ENCODE measurements at places on chromosomes 12 and 14.

DNA sequence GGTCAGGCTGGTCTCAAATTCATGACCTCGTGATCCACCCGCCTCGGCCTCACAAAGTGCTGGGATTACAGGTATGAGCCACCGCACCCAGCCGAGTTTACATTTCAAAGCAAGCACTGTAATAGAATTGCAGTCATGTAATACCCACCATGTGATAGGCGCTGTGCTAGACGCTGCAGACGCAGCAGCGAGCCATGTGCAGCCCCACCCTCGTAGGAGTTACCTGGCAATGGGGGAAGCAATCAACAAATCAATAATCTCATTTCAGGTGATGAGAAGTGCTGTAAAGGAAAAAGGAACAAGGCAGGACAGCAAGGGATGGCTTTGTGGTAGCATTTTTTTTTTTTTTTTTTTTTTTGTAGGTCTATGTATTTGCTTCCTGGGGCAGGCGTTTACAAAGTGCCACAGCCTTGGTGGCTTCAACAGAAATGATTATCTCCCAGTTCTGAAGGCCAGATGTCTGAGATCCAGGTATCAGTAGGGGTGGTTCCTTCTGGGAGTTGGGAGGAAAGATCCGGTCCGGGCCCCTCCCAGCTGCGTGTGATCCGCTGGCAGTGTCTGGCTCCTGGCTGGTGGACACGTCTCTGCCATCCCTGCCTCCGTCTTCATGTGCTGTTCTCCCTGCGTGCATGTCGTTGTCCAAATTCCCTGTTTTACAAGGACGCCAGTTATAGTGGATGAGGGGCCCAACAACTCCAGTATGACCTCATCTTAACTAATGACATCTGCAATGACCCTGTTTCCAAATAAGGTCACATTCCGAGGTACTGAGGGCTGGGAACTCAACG, 72.8 kb downstream of the TNFAIP2 start:
- no peak for DNase-seq

DNA sequence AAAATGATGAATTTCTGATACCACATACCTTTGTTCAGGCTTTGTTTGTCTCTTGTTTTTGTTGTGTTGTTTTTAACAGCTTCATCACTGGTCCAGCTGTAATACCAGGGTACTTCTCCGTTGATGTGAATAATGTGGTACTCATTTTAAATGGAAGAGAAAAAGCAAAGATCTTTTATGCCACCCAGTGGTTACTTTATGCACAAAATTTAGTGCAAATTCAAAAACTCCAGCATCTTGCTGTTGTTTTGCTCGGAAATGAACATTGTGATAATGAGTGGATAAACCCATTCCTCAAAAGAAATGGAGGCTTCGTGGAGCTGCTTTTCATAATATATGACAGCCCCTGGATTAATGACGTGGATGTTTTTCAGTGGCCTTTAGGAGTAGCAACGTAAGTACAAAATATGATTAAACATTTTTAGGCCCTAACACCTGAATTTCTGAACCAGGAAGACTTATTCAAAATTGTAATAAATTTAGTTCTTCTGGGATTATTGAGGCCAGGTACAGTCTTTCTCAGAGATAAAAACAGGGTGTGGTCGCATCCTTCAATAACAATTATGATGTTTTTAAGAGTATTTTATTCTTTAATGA, 22.4 kb downstream of the RXYLT1 start:
- DNase-seq: no peak

DNA sequence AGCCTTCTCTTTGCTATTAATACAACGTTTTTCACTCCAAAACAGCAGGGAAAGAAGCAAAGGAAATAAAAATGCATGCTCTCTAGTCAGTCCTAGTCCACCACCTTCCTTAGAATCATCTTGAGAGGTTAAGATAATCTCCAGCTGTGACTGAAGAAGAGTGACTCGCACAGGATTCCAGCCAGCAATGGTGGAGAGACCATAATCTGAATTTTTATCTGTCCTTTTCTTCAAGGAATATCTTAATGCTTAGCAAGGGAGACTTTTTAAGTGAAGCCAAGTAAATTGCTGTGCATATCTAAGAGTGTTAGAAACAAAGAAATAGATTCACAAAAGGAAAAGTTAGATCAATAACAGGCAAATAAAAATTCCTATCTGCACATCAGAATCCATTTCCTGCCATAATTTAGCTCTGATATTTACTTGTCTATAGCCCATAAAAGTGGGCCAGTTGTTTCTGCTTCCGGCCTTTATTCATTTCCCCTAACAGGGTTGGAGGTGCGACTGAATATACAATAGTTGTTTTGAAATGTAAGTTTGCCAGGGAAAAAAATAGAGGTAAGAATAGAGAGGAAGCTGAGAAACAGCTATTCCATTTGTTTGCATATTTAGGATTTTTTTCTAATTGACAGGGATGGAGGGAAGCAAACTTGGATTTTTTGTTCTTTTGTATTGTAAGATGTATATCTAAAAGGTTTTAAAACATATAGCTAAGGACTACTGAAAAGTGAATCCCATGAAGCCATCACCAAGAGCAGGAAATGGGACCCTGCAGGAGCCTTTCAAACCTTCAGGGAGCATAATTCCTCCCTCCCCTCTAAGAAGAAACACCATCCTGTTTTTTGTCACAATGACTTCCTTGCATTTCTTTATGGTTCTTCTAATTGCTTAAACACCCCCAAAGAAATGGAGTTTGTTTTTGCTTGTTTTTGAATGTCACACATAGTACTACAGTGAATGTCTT, 154.0 kb downstream of the ITPR2 start:
- DNase-seq: no peak

- no peak for DNase-seq
Observed at GRCh38 chr12:121893961-121894460, 5.4 kb downstream of the PSMD9 start.

DNA sequence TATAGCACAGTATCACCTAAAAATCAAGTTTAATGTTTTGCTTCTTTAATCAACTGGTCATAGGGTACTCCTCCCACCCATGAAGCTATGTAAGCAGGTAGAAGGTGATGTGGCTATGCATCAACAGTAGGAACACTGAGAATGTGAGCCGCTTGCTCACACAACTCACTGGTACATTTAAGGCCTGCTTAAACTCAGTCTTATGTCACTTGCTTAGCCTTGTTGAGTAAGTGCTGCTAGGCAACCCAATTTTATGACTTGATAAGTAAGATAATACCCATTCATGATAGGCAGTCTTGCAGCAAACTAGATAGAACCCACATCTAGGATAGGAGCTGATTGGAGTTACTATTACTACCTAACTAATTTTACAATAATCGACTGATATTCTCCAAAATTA, 70.0 kb upstream of the BMP4 start:
- DNase-seq: no peak

- no peak for DNase-seq
Observed at GRCh38 chr14:33375196-33375595, 436.5 kb downstream of the NPAS3 start.

DNA sequence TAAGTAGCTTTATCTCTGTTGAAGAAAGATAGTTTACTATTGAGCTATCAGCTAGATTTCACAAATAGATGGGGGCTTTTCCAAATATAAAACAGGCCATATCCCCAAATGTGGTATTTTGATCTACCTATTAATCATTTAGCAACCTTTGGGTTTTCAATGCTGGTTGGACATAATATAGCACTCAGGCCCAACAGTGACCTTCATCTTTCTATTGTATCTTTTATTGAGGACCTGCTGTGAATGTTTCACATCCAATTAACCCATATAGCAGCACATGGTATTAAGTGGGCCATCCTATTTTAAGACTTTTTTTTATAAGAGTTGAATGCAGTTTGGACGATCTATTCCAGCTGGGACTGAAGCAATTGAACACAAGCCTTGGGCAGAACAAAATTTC, 10.0 kb upstream of the NR1H4 start:
- no peak for DNase-seq

- no peak for DNase-seq
Observed at GRCh38 chr12:46958599-46959290, 120.7 kb upstream of the PCED1B start.

- no peak for DNase-seq
Observed at GRCh38 chr12:34604631-34605509, 582.6 kb downstream of the ALG10 start.

- no peak for DNase-seq
Observed at GRCh38 chr14:71237556-71237955, 330.3 kb downstream of the PCNX1 start.

DNA sequence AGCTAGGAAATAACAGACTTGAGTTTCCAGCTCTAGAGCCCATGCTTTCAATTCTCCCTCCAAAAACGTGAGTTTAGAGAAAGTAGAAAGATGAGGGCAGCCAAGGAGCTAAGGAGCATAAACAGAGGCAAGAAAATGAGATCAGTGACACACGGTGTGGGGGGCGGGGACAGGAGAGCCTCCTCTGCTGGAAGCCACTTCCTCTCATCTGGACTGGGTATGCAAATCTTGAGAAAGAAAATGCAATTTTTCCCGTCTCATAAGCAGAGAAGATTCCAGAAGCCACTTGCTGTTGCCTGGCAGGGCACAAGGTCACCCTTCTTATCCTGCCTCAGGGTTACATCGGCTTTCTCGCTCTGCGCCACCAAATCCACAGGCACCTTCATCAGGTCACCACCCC, 6.0 kb downstream of the OR10P1 start:
- DNase-seq: no peak

DNA sequence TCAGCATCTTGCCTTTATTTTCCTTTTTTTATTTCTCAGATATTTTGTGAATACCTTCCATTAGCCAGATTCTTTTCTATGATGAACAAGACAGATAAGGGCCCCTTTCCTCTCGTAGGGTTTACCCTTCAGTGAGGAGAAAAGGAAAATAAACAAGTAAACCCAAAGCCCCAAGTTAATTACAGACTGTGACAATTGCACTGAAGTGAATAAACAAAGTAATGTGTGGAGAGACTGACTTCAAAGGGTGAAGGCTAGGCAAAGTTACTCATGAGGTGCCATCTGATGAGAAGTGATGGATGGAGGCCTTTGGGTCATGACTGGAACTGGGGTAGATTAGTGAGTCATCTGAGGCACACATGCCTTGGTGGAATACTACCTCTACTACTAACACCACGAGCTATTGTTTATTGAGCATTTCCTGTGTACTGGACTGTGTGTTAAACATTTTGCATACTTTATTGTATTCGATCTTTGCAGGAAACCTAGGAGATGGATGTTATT, 143.4 kb upstream of the PRICKLE1 start:
- DNase-seq: no peak

GRCh38 chr12:64170024-64170423, 52.1 kb downstream of the KICS2 start:
- no peak for DNase-seq

DNA sequence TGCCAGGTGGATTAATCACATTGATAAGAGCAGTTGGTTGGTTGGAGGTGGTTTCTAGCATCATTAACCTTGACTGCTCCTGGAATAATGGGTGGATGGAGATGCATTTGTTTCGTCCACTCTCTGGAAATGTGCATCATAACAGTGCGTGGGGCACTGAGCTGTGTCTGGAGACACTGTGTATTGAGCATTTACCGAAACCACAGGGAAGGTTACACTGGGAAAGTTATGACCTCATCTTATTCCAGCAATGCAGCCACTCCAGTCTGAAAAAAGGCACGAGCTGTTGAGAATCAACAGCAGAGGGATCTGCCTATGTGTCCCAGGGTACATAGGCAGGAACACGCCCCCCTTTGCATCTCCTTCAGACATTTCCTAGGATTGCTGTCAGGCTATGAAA, 27.2 kb downstream of the RNFT2 start:
- DNase-seq: no peak

- no peak for DNase-seq
Observed at GRCh38 chr14:24339284-24340151, at the start of gene RIPK3. Gene RIPK3 (minus strand): TSS chr14:24339991. CDS start chr14:24339826, 165 bp downstream.

GRCh38 chr14:90454041-90455000, 57.5 kb downstream of the CALM1 start:
- DNase-seq: no peak

GRCh38 chr12:52280796-52281560, 6.5 kb downstream of the KRT86 start:
- no peak for DNase-seq

DNA sequence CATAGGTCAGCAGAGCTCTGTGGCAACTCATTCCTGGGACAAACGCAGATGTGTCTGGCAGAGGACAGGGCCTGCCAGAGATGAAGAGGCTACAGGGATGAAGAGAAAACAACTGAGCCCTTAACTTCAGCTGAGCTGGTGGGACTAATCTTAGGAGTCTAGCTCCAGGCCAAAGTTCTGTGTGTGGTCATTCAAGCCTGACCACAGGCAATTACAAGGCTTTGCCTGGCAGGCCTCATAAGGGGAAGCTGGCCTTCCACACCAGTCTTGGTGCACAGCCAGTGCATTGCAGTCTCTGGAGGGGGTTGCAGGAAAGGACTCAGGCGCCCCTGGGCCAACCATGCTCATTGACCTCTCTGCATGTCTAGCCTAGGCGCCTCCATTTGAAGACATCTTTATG, 127.6 kb upstream of the DAAM1 start:
- DNase-seq: no peak

GRCh38 chr14:33404054-33404453, 465.4 kb downstream of the NPAS3 start:
- DNase-seq: no peak

- DNase-seq: no peak
Observed at GRCh38 chr12:31612819-31613218, 21.9 kb upstream of the DENND5B start.

GRCh38 chr12:13436696-13437391, 240.3 kb downstream of the EMP1 start:
- DNase-seq: no peak

GRCh38 chr14:95313707-95314106, 6.0 kb downstream of the CLMN start:
- DNase-seq: no peak

GRCh38 chr12:27824126-27824842, 44.2 kb upstream of the MANSC4 start:
- DNase-seq: no peak

GRCh38 chr12:17640615-17641014, 449.4 kb downstream of the RERGL start:
- DNase-seq: no peak

DNA sequence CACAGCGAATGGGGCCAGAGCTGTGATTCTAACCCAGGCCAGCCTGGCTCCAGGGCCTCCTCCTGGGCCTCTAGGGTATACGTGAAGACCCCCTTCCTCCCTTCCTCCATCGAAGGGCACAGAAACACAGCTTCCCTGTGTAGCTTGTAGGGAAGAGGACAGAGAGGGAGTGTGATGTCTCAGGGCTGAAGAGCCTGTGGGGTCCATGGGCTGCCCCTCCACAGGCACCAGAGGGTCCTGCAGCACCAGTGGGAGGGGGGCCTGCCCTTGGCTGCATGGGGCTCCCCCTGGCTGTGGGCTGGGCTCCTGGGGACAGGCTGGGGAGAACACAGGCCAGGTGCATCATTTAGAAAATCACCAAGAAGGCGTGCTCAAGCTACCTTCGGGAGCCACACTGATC, 178.5 kb downstream of the CALM1 start:
- DNase-seq: no peak

- DNase-seq: no peak
Observed at GRCh38 chr12:103773109-103773910, 67.7 kb downstream of the NT5DC3 start.

GRCh38 chr14:61466249-61466904, 145.0 kb downstream of the PRKCH start:
- DNase-seq: no peak

- no peak for DNase-seq
Observed at GRCh38 chr12:115230606-115231005, 546.6 kb upstream of the TBX3 start.

Data from NCI-H187 (cell line).